Mesenteric fat pad (tissue), 1 donor: ENCODE measurements at places on chromosomes 11 and 22. TPM values are rescaled to one million over a fixed set of nuclear protein-coding genes. Genes with fewer than 3 reads are reported as not detected.

The FAM180B gene
- total RNA-seq, result 0.55 TPM

The CFAP300 gene
- 3.0 TPM for total RNA-seq

The C11orf87 gene
- total RNA-seq, result not detected

The SIAE gene
- 28.2 TPM for total RNA-seq

The PDGFD gene
- 37.1 TPM for total RNA-seq

DNA sequence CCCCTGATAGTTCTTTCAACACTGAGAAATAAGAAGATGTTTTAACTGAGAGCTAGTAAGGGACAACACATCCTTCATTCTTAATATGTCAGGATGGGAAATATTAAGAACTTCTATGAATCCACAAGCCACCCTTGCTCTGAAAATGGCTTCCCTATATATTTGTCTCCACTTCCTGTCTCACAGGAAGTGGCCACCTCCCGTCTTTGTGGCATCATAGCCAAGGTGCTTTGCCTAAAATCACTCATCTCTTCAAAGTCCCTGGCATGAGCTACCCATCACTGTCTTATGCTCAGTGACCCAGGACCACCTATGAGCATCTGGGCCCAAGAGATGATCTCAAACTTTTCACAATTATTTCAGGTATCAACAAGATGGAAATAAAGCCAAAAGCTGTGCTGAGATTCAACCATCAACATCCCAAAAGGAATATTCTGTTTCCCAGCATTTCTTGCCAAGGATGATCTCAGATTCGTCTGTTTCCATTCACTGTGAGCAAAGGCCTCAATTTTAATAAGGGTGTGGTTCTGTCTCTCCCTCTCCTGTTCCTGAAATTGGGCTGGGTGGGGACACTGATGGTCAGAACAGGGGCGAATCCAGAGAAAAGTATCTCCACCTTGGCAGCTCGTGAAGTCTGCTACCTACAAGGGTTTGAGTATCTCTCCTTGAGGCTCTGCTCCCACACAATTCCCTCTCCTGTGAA, 493.9 kb downstream of the MN1 start:
- no peak for DNase-seq

- peak; percentile 73 for DNase-seq
Observed at GRCh38 chr22:48951836-48952235, 875.8 kb downstream of the BRD1 start.

DNA sequence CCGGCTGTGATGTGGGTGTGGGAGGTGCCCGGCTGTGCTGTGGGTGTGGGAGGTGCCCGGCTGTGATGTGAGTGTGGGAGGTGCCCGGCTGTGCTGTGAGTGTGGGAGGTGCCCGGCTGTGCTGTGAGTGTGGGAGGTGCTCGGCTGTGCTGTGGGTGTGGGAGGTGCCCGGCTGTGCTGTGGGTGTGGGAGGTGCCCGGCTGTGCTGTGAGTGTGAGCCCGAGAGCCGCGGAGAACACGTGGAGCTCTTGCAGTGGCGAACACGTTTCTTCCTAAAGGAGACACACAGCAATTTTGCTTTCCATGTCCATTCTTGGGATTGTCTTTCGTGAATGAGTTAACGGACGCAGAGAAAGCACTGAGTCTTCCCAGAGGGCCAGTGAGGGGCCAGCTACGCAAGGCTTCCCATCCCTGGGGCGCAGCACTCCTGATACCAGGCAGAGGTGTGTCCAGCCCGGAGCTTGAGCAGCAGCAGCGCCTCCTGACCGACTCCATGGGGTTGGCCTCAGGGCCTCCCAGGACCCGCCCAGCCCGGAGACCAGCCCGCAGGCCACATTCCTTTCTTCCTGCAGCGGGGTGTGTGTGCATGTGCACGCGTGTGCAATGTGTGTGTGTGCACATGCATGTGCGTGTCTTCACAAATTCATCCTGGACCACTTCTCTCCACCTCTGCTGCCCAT, 245.0 kb upstream of the B3GAT1 start:
- DNase-seq, result peak; percentile 64

DNA sequence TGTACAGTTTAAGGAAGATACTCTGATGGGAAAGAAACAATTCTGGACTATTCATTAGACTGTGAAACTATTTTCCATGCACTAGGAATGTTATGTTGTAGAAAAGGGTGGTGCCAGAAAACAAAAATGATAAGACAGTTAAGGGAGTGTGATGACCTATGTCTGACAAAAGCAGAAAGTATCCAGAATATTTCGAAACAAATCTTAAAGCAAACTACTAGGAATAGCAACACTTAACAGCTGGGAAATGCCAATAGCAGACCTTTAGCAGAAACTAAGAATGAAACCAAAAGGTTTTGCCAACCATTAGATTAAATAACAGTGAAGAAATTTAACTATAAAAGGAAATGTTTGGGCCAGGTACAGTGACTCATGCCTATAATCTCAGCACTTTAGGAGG, 3.3 kb upstream of the ARHGAP20 start:
- no peak for DNase-seq

DNA sequence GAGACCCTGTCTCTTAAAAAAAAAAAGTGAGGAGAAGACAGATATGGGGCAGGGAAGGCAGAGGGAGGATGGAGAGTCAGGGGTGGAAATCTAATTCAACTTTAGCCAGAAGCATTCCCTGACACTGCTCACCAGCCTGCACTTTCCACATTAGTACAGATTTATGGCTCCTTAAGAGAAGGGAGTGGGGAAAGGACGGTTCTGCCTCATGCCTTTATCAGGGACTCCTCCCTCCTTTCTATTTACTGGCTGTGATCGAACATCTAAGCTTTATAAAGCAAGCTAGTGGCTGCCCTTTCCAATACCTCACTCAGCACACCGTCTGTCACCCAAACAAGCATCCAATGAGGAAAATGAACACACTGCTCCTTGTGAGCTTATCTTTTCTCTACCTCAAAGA, at the start of gene PATE4:
TSS of gene PATE4 (plus strand) at position 301 of the 400 bp plus-strand sequence. CDS start at position 345, 44 bp downstream.
- DNase-seq, result no peak

GRCh38 chr22:32706149-32706548, 95.4 kb upstream of the TIMP3 start:
- DNase-seq, result no peak

DNA sequence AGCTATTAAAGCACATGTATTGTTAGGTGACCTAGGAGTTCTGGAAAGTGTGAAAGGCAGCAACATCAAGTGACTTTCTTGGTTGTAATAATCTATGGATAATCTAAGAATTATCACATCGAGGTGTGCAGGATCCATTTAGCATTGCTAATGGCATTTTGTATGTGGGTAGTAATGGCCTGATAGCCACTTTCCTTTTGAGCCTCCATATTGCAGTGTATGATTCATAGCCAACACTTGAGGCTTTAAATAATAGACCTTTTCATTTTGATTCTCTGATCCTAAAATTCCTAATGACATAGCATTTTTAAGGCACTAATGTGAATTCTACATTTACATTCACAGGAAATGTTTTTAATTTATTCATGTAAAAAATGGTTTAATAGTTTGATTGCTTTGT, 759.4 kb downstream of the NELL1 start:
- no peak for DNase-seq

DNA sequence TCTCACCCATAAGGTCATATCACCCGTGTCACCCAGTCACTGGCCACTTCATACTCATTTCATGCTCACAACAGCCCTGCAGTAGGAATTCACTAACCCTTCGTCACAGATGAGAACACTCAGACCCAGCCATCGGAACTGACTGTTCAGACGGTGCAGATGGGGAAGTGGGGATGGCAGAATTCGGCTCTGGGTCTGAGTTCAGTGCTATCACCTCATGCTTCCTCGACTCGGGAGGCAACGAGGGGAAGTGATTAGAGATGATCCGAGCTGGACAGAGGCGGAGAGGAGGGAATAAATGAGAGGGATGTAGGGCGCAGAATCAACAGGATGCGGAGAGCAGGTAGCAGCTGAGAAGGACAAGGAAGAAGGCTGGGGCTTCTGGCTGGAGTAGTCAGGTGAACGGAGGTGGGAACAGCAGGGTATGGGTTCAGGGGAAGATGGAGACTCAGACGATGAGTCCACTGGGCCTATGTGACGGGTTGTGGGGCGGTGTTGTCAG, 4.7 kb downstream of the B3GNT6 start:
- no peak for DNase-seq

DNA sequence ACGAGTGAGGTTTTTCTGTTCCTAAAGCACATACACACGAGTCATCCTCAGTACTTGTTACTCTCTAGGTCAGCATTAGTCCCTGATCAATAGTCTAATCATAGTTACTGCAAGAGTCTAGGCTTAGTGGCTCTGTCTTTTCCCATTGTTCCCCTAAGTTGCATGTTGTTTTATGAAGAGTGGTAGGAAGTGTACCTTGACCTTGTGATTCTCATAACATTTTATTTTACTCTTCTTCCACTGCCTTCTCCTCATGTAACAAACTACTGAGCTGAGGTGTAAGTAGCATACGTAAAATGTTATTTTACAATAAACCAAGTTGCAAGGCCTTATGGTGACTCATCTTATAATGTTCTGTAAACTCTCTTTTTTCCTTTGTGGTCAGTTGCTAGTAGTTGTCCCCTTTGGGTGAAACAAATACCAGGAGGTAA, 15.0 kb downstream of the METTL15 start:
- DNase-seq, result no peak

GRCh38 chr11:32478277-32478731, 43.0 kb upstream of the WT1 start:
- no peak for DNase-seq

DNA sequence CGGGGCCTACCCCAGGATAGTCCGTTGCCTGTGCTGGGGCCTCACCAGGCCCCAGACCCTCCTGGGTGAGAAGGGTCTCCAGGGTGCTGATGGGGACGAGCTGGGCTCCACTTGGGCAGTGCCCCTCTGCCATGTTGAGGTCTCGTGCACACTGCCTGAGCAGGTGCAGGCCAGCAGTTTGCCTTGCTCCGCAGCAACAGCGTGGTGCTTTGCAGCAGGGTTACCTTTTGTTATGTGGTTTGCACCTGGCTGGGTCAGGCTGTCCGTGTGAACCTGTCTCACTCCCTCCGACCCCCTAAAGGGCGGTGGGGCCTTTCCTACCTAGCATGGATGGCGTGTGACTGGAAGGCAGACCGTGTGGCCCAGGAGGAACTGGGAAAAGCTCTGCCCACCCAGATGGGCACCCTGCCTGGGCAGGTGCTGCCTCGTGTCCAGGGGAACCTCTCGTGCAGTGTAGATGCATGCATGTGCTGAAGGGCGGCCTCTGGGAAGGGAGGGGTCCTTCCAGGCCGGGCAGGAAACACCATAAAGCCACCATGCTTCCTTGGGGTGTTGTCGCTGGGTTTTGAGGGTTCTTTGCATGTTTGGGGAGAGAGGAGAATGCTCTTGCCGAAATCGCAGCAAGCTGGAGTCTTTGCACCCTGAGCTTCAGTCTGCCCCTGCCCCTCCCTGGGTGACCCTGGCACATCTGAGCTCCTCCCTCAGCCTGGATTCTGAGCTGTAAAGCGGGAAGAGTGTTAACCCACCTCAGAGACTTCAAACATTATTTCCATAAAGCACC, 75.4 kb upstream of the PPARA start:
- DNase-seq, result peak; percentile 86

GRCh38 chr11:121572571-121573059, 119.8 kb upstream of the SORL1-AS1 start:
- DNase-seq, result no peak
